RWPE1 (cell line): ENCODE measurements at places on chromosomes 12 and 14.

GRCh38 chr14:90986510-90986909 is 73.9 kb downstream of the RPS6KA5 start:
- DNase-seq = peak; percentile 41

DNA sequence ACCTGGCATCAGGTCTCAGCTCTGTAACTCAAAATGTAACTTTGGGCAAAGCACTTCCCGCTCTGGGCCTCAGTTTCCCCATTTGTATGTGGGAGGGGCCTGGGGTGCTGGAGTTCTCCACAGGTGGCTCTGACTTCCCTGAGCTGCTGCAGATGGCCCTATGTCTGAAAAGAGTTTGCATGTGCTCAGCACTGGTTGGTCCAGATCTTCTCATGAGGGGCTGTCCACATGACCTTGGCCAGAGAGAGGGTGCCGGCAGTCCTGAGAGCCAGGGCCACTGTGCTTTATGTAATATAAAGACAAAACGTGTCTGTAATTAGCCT is 7.2 kb upstream of the CACNA2D4 start:
- DNase-seq = no peak

GRCh38 chr12:232731-233614 is 19.0 kb upstream of the SLC6A12 start:
- DNase-seq = no peak

- peak; percentile 21 for DNase-seq
Measured at GRCh38 chr12:15979096-15980092, 68.3 kb downstream of the DERA start.

- no peak for DNase-seq
Measured at GRCh38 chr12:15253990-15254389, 32.8 kb upstream of the RERG start.

DNA sequence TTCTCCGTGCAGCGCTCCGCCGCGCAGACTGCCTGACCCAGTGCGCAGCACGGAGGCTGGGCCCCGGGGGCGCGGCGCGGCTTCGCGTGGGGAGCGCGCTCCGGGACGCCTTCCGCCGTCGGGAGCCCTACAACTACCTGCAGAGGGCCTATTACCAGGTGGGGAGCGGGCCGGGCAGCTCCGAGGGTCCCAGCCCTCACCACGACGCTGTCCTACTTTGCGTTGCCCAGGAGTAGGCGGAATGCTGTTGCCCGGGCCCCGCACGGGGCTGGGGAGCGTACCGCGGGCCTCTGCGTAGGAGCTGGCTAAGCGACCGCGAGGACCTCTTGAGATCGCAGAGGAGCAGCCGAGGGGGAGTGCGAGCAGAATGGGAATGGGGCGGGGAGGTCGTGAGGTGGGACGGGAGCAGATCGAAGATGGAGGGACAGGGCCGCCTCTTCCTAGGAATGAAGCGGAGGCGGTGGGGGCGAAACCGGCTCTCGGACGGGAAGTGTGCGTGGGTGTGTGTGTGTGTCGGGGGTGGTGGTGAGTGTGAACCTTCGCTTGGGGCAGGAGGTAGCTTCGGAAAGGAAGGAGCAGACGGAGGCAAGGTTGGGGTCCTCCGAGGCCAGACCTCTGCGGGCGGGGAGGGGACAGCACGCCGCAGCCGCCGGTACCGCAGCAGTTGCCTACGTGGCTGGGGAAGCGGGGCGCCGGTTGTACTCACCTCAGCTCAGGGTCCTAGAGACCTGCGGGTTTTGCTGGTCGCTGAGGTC is 751 bp downstream of the P3H3 start:
- no peak for DNase-seq

GRCh38 chr12:115944837-115945490 is 332.5 kb downstream of the MED13L start:
- DNase-seq = no peak

- DNase-seq = no peak
Measured at GRCh38 chr12:63400318-63400717, 249.3 kb upstream of the AVPR1A start.

DNA sequence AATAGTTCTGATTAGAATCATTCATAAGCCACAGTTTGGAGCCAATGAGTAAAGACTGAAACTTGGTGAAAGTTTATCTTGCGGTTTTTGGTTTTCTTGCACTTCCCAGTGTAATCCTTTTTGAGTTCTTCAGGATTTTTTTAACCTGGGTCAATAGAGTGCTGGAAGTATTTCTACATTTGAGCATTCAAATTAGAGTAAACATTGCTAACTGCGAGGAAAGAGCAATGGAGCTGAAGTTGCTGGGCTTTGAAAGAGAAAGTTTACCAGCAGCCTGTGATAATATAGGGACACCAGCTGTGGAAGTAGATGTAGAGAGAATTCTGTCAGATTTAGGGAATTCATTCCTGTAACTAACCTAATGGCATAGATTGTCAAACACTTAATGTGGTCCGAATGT is 30.3 kb downstream of the ANO6 start:
- no peak for DNase-seq

GRCh38 chr12:30063435-30063945 is 279.7 kb upstream of the TMTC1 start:
- no peak for DNase-seq

- DNase-seq = no peak
Measured at GRCh38 chr14:49483268-49483667, 102.9 kb downstream of the RPS29 start.

DNA sequence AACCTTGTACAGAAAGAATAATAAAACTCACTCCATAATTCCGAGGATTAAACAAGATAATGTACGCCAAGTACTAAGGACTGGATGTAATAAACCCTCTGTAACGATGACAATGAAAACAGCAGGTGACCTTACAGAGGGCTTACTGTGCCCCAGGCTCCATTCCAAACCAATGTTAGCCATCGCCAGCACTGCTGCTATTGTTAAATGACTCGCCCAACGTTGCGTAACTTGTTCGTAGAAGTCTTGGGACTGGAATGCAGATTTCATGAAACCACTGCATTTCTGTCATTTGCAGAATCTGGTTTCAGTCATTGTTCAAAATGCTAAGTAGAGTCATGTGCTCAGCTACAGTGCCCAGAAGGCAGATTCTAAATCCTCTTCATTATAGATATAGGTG is 728 bp upstream of the STON2 start:
- DNase-seq = peak; percentile 69

GRCh38 chr14:75650253-75651058 is 10.2 kb downstream of the ERG28 start:
- no peak for DNase-seq
